Esophagus mucosa (tissue), 1 donor: ENCODE measurements at places on chromosomes 5 and 9. TPM values are rescaled to one million over a fixed set of nuclear protein-coding genes. Genes with fewer than 3 reads are reported as not detected.

The DMRT3 gene
- not detected for total RNA-seq

DNA sequence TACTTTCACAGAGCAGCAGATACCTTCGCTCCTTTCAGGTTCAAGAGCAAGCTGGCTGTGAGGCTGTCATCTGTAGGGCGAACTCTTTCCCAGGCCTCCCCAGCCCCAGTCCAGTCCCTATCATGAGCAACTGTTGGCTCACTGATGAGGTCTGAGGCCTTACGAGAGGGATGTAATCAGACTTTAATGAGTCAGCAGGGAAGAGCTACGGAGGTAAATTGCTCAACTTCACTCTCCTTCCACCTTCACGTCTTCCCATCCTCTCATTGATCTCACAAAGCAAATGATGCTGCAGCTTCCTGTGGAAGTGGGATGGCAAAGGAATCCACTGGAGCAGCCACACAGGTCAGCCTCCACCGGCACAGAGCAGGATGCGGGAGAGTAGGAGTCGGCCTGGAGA lies 130.7 kb upstream of the TBCA start:
- no peak for ATAC-seq

The SLC34A1 gene
- total RNA-seq: 0.60 TPM

- no peak for ATAC-seq
These were observed 17.4 kb downstream of the SLC12A2 start for GRCh38 chr5:128100860-128101557.

The TLR4 gene
- total RNA-seq: 1.0 TPM

The BHMT gene
- total RNA-seq: 0.36 TPM

The SLC6A7 gene
- total RNA-seq: not detected

The LCN1 gene
- not detected for total RNA-seq

The SLC36A3 gene
- not detected for total RNA-seq

DNA sequence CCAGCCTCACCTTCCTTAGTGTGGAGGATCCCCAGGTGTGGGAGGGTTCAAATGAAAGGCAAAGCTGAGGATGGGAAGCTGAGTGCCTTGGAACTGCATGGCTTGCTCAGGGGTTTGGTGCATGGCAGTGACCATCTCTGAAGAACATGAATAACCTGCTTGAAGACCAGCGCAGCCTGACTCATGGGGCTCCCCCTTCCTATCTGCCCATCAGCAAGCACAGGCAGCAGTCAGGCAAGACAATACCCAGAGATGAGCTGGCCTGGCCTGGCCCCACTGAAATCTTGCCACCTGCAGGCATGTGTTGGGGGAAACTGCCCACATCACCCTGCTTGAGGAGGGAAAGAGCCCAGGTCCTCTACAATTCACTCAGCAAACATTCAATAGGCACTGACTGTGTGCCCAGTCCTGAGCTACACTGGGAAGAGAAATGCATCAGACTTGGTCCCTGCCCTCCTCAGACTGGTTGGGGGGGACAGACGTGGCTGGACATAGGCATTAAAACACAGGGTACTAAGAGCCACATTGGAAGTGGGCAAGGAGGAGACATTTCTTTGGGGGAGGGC lies 105.0 kb upstream of the ALDH1B1 start:
- ATAC-seq: peak; percentile 72

The NUTM2F gene
- total RNA-seq: not detected

The CCDC183 gene
- total RNA-seq: not detected

The TRPM3 gene
- not detected for total RNA-seq

DNA sequence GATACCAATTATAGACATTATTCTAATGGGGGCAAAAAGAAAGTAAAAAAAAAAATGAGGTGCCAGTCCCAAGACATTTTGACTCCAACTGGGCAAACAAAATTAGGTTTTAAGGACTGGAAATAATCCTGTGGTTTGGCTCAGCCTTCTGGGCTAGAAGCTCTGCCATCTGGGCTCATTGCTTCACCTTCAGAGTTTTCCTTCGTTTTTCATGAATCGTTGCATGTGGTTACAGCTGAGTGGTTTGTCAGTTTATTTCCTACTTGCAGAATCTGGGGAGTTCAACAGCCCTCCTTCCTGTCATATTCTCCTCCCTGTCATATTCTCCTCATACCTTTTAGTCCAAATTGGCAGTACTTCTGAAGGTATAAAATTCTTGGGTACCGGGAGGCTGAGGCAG lies 12.0 kb downstream of the UGT3A2 start:
- no peak for ATAC-seq

DNA sequence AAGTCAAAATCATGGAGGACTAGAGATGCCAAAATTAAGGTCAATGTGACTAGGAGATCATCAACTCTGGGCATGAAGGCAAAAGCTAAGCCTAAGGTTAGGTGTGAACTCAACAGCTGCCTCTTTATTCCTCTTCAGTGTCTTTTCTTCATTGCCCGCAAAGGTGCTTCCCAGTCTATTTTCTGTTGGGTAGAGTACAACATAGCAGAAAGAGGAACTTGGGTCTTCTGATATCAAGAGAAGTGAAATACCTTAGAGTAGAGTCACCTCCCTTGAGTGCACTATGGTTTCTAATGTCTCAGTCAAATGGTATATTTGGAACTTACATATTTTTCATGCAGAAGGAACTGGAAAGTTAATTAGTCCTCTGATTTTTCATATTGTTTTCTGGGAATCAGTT lies 122.5 kb upstream of the GRIN3A start:
- no peak for ATAC-seq

The ADAMTSL2 gene
- 0.88 TPM for total RNA-seq

- no peak for ATAC-seq
These were observed 1.3 kb downstream of the ASTN2 start for GRCh38 chr9:117413346-117414219.

DNA sequence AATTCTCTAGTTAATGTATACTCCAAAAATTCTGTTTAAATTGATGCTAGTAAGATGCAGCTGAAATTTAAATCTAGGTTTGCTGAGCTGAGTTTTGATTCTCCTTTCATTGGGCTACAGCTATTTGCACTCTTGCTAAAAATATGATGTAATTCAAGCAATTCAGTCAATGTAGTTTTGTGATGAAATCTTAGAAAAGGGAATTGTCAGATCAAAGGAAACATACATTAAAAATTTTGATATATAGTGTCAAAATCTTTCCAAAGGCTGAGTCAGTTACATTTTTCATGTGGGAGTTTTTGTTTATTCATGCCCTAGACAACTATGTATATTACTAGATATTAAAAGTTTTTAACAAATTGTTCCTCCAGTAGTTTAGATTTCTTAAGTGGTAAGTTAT lies 334.9 kb upstream of the DAB2 start:
- ATAC-seq: no peak

DNA sequence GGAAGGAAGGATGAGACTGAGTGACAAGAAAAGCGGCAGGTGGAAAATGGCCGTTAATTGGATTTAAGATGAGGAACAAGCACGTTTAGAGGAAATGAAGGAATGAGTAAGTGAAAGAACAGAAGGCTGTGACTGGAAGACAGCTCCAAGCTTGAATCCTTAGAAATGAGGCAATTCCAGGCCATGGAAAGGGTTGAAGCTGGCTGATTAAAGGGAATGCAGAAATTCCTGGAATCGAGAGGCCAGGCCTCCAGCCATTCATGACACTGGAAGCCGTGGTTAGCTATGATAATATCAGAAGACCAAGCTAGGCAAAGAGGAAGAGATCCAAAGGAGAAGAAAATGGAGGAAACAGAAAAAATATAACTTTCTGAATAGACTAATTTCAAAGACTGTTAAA lies 84.2 kb downstream of the ARL15 start:
- no peak for ATAC-seq

DNA sequence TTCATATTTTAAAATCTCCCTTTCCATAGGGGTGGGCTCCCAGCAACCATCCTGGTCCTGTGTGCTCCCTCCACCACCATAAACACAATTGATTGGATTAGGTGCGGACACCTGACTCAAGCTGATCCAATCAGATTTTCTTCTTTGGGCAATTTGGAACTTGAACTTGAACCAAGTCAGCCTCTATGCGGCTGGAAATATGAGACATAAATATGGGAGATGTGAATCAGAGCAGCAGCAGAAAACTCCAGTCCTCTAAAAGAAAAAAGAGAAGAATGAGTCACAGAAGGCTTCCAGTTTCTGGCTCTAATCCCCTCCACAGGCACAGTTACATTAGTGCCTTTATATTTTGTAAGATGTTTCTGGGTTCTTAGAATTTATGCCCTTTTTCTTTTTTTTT lies 306.6 kb downstream of the MLLT3 start:
- peak; percentile 62 for ATAC-seq

GRCh38 chr9:4277531-4277991 lies 22.3 kb downstream of the GLIS3 start:
- no peak for ATAC-seq

- peak; percentile 90 for ATAC-seq
These were observed 150.1 kb downstream of the OSTF1 start for GRCh38 chr9:75238311-75238976.

The CTSV gene
- 5.7 TPM for total RNA-seq

The GPRIN1 gene
- total RNA-seq: 1.9 TPM

- no peak for ATAC-seq
These were observed 18.3 kb upstream of the IL13 start for GRCh38 chr5:132639706-132640130.

- no peak for ATAC-seq
These were observed 42.6 kb upstream of the APC start for GRCh38 chr5:112694853-112695709.

GRCh38 chr5:14036947-14037346 lies 92.5 kb upstream of the DNAH5 start:
- ATAC-seq: no peak

GRCh38 chr5:180006141-180006540 lies 65.4 kb downstream of the RNF130 start:
- ATAC-seq: no peak

GRCh38 chr5:36073595-36074216 lies 7.0 kb upstream of the UGT3A2 start:
- no peak for ATAC-seq

GRCh38 chr5:35743644-35744043 lies 113.0 kb upstream of the IL7R start:
- no peak for ATAC-seq

- peak; percentile 85 for ATAC-seq
These were observed 88.1 kb downstream of the FGF1 start for GRCh38 chr5:142597546-142598337.

GRCh38 chr5:176608937-176609723 lies 826 bp downstream of the GPRIN1 start:
- no peak for ATAC-seq

GRCh38 chr9:93357649-93358048 lies 93.8 kb upstream of the FAM120A start:
- no peak for ATAC-seq

GRCh38 chr9:27379311-27380251 lies 82.6 kb upstream of the EQTN start:
- ATAC-seq: no peak

GRCh38 chr5:98993512-98993911 lies 64.7 kb upstream of the CHD1 start:
- ATAC-seq: no peak

The GRM6 gene
- total RNA-seq: not detected

- peak; percentile 81 for ATAC-seq
These were observed at the start of gene PTGES for GRCh38 chr9:129752900-129753729. Gene PTGES, minus strand, starts transcription at chr9:129753042. Its CDS starts 30 bp downstream, at chr9:129753012.

The HMMR gene
- 9.8 TPM for total RNA-seq

- no peak for ATAC-seq
These were observed 30.2 kb upstream of the CDKN2B start for GRCh38 chr9:22039258-22039657.
